Skin of body (tissue), 3 donors: ENCODE measurements at places on chromosomes 13 and 19. TPM values are rescaled to one million over a fixed set of nuclear protein-coding genes. Genes with fewer than 3 reads are reported as not detected.

Gene HS6ST3
- total RNA-seq: 1.7 TPM

Gene ELSPBP1
- total RNA-seq: not detected

Gene ACP7
- total RNA-seq: 5.2 TPM

- no peak for DNase-seq
These were observed 98.6 kb downstream of the GADD45B start for GRCh38 chr19:2574478-2574931.

- no peak for DNase-seq
These were observed 113.6 kb upstream of the MBNL2 start for GRCh38 chr13:97108530-97108900.
